ENCODE measurements at places on chromosomes 7 and 10.
A peak's percentile ranks its signal among the peaks of the same experiment; 100 is the strongest.

GRCh38 chr10:13195016-13195415, 33.7 kb downstream of the MCM10 start:
- no peak for DNase-seq

DNA sequence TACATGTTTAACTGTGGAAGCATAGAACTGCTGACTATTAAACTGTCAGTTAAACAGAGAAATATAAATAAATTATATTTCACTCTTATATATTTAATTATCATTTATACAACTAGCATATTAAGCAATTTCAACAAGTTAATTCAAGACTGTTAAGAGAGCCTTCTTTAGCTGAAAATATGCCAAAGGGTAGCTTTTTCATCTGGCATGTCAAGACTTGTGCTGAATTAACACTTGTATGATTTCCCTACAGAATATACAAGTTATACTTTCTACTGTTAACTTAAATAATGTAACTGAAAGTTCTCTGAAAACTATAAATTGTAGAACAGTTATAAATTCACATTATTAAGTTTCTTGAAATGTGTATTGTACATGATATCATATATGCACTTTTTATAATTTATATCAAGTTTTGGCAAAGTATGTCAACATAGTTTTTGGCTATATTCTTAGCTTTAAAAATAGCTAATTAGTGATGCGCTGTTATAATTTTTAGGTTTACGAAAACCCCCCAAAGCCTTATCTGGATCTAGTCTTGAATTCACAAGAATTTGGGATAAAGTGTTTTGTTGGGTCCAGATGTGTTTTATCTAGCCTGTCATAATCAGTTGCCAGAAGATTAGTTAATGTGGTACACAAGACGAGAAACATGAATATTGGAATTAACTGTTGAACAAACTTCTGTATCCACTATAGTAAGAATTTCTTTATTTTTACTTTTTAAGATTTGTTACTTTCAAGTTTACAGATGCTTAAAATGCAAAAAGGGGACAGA, 231.1 kb upstream of the FOXP2 start:
- no peak for DNase-seq

DNA sequence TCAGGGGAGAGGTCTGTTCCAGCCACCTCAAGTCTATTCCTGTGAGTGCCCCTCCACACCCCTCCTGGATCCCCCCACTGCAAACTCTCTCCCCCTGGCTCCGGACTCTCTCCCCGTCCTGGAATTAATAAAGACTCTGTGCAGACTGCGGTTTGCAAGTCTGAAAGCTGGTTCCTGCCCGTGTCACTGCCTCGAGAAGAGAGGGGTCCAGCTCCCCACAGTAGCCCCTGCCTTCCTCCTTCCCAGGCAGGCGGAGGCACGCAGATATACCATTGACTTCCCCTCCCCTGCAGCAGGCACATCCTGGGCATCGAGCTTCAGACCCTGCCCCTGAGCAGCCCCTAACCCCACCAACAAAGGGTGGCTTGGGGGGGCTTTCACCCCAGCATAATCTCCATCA, 2.2 kb upstream of the ELN start:
- no peak for DNase-seq

- DNase-seq: no peak
Measured at GRCh38 chr10:44010873-44011602, 362.4 kb upstream of the ZNF32 start.

GRCh38 chr10:50605269-50605950, 18.3 kb downstream of the SGMS1 start:
- no peak for DNase-seq

DNA sequence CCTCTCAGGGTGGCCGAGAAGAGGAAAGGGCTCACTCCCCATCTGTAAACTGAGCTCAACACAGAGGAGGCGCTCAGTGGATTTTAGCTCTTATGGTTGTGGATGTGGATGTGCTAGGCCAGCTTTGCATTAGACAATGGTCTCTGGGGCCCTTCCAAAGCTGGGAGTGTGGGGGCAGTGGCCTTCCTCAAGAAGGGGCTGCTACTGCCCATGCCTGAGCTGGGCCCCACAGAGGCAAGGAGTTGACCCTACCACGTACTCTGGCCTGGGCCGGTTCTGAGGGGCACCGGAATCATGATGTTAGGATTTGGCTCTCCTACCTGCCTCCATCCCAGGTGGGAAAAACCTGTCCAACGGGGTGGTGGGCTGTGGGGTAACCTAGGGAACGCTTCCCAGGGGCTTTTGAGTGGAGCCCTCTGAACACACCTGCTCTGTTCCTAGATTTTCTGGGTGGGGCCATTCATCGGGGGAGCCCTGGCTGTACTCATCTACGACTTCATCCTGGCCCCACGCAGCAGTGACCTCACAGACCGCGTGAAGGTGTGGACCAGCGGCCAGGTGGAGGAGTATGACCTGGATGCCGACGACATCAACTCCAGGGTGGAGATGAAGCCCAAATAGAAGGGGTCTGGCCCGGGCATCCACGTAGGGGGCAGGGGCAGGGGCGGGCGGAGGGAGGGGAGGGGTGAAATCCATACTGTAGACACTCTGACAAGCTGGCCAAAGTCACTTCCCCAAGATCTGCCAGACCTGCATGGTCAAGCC, 11.5 kb downstream of the AQP1 start:
- peak; percentile 12 for DNase-seq

GRCh38 chr10:25457552-25457951, 282.8 kb downstream of the GPR158 start:
- no peak for DNase-seq

DNA sequence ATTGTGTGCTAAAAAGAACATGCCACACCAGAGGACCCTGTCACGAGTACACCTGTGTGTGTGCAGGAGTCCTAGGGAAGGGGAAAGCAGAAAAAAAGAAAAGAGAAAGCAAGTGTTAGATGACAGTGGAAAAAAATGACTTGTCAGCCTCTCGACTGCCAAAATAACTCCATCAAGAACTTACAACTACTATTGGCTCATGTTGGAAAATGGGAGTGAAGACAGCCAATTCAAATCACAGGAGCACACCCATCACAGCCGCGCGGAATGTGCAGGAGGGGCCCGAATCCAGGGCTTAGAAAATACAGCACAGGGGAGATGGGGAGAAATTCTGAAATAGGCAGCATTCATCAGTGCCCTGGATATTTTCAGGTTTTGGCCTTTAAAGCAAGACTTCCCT, 38.1 kb upstream of the FOXI2 start:
- peak; percentile 42 for DNase-seq

DNA sequence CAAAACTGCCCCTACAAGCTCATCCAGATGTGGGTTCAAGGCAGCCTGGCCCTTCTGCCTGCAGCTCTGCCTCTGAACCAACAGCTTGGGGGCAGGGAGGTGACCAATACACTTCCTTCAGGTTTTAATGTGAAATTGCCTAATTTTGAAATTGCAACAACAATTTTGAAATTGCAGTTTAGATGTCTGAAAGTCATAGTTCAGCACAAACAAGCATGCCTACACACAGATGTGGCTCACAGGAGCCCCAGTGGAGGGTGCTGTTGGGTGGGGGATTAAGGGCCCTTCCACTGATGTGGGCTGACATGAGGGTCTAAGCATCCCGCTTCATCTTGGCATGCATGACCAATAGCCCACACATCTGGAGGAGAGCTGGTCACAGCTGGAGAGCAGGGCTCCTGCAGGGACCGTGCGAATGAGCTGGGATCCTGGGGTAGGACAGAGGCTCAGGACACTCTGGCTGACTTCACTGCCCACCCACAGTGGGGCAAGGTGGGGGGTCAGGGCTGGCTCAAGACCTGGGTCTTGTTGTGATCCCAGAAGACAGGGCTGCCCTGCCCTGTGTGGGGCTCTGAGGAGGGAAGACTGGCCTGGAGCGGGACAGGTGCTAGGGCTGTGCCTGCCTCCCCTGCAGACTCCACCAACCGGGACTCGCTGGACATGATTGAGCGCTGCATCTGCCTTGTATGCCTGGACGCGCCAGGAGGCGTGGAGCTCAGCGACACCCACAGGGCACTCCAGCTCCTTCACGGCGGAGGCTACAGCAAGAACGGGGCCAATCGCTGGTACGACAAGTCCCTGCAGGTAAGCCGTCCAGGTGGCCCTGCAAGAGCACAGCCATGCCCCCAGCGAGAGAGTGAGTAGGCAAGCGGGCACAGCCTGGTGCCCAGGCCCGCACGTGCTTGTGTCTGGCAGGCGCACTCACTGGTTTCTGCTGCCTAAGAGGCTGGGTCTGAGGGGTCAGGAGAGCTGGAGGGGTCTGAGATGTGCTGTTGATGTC, 32.3 kb downstream of the CHAT start:
- no peak for DNase-seq

- DNase-seq: no peak
Measured at GRCh38 chr7:30470163-30470770, 8.3 kb downstream of the NOD1 start.

DNA sequence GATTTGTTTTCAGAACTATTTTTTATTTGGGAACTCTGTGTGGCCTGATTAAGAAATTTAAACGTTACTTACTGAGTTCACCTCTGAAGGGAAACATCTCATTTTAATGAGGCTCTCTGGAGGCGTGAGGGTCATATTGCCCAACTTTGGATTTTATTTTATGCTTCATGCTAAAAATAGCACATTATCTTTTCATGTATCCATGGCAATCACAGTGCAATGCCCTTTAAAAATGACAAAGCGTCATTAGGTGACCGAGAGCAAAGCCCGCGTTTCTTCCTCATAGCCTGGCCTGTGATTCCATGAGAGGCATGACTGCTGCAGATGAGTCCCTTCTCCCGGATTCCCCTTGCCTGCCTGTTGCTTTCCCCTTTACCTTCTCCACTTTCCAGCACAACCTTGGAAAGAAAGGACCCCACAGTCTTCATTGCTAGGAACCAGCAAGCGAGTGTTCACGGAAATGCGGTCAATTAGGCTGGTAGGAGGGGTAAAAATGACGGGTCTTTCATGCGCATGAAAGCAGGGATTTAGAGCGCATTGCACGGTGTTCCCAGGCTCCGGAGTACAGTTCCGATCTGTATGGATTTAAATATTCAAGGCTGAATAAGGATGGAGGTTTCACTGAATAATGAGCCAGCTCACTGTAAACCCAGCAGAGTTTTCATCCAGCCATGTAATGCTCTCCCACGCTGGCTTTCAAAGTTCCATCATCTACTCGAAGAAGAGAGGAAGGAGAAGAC, 98.2 kb upstream of the PITRM1 start:
- DNase-seq: no peak

GRCh38 chr7:118041251-118041878, 142.6 kb upstream of the LSM8 start:
- no peak for DNase-seq
